Stimulated activated CD4-positive, alpha-beta T cell treated with anti-CD3 and anti-CD28 coated beads, Interleukin-15, amount 100 ng/mL, for 1 hour (primary cell): ENCODE measurements at places on chromosomes 3 and 15.
A peak's percentile ranks its signal among the peaks of the same experiment; 100 is the strongest.

DNA sequence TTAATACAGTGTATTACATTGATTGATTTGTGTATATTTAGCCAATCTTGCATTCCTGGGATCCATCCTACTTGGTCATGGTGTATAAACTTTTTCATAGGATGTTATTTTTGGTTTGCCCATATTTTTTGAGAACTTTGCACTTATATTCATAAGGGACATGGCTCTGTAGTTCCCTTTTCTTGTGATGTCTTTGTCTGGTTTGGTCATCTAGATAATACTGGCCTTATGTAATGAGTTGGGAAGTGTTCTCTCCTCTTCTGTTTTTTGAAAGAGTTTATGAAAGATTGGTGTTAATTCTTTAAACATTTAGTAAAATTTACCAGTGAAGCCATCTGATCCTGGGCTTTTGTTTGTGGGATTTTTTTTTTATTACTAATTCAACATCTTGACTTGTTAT, 9.6 kb downstream of the CHST13 start:
- no peak for DNase-seq

- DNase-seq = no peak
These were observed 46.0 kb downstream of the RPL39L start for GRCh38 chr3:187093320-187093719.

GRCh38 chr3:141646760-141647561, 91.1 kb upstream of the RNF7 start:
- DNase-seq = no peak

DNA sequence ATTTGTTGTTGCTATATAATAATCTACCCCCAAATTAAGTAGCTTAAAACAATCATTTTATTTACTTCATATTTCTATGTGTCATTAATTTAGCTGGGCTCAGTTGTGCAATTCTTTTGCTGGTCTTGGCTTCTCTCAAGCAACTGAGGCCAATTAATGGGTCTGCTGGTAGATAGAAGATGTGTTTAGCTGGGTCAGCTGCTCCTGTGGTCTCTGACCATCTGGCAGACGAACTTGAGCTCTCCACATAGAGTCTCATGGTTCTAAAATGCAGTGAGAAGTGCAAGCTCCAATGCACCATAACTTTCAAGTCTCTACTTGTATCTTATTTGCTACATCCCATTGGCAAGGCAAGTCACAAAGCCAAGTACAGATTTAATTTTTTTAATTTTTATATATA, 515.6 kb downstream of the ZIC1 start:
- DNase-seq = no peak

DNA sequence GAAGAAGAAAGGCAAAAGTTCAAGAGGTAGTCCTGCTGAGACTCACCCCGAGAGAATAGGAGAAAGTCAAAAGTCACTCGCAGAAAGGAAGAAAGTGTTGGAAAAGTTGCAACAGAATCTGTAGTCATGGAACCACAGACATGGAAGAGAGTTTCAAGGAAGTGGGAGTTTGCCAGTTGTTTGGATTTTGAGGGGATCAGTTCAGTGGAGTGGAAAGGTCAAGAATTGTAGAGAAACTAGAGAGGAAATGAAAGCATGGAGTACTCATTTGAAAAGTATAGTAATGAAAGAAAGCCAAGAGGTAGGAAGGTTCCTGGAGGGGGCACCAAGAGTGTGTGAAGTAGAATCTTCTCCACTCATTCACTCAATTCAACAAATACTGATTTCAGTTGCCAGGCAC, 34.7 kb downstream of the SPTSSB start:
- DNase-seq = no peak

DNA sequence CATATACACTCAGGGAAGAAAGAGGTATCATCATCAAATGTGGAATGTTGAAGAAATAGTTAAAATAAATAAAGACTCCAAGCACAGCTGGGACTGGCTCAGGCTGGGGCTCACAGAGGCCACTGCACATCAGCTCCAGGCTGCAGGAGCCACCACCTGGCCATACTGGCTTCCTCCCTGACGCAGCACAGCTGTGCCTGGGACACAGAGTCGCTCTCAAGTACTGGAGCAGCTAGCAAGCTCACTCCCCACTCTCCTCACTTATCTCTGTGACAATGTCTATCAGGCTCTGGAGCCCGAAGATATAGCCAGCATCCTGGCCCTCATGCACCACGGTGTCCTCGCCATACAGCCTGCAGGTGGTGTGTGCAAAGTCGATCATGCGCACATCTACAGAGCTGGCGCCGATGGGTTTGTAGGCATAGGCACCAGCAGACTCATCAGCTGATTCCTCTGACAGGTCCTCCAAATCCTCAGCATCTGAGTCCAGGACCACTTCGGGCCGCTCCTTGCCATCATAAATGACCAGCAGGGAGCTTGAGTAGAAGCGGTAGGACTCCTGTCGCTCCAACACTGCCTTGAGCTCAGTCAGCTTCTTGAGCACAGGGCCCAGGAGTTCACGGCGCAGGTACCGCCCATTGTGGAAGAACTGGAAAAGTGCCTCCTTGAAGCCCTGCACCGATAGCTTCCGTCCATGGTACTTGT, 2.5 kb upstream of the NCKIPSD start:
- DNase-seq = no peak

- DNase-seq = no peak
These were observed 12.8 kb downstream of the TBC1D21 start for GRCh38 chr15:73885954-73886700.

- DNase-seq = no peak
These were observed 822 bp upstream of the FBN1 start for GRCh38 chr15:48646331-48646730.

DNA sequence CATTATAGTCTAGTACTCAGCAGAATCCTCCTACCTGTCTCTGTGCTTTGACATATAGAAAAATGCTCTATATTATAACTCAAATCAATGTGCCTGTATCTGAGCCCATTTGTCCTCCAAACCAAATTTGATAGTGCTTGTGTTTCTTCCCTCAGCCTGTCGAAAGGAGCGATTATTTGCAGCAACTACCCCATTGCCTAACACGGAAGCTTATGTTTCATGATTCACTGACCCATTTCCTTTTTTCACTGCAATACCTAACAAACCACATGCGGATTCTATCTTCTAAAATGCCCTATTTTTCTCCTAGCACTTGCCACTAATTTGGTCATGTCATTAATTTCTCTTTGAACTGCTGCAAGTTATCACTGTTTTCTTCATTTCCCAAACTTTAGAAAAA, 1220.6 kb upstream of the CADM2 start:
- DNase-seq = no peak

DNA sequence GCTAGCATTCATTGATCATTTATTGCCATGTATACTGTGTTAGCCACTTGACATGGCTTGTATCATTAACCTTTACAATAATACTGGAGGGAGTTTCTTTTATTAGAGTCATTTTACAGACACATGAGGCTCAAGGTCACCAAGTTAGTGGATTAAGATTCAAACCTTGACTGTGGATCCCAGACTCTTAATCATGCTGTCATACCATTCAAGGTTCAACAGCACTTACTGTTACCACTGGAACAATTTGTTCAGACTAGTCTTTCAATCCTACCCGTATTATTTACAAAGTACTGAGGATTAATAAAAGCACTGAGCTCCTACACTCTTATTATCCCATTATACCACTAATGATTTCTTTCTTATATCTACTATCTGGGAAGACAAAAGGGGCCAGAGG, 1.2 kb downstream of the COX17 start:
- no peak for DNase-seq

DNA sequence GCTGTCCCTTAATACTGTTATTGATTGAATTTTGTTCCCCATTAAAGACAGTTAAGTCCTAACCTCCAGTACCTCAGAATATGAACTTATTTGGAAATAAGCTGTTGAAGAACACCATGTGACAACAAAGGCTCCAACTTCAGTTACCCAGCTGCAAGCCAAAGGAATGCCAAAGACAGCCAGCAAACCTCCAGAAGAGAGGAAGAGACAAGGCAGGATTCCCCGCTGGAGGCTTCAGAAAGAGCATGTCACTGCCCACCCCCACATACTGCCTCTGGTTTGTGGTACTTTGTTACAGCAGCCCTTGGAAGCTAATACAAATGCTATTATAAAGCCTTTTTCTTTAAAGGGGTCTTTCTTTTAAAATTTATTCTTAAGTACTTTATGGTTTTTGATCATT, 18.4 kb upstream of the NEK10 start:
- no peak for DNase-seq

- DNase-seq = no peak
These were observed 65.2 kb downstream of the MYLK start for GRCh38 chr3:123818921-123819429.

DNA sequence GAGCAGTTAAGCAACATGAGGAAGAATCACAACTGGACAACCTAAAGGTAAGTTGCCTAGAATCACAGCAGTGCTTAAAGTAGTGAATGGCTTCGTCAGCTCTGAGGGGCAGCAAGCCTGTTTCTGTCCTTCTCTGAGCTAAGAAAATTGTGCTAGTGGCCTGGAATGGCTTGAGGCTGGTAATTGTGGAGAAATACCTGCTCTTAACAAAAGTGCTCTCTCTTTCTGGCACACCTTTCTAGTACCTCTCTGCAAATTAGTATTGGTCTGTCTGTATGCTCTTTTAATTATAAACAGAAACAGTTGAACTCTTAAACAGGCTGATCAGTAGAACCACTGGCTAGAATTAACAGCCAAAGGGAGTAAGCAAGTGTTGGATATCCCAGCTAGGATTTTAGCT, 11.6 kb downstream of the SNX1 start:
- no peak for DNase-seq

- DNase-seq = no peak
These were observed 75.9 kb upstream of the ATP2B2 start for GRCh38 chr3:10581251-10581650.

DNA sequence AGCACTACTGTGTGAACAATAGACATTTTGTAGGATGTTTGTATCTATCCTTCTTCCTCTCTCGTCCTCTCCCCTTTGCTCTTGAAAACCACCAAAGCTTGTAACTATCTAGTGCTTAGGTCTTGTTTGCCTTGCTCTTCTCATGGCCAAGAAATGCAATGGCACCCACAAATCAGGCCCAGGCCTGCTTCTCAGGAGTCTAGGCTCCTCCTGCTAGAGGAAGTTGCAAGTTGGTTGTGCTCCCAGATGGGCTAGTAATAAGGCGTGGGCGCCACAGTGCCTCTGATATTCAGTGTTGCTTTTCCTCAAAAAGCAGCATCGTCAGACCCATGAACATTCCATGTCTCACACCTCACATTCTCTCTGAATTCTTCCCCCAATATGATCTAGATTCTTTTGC, 28.7 kb downstream of the ZNF385D start:
- no peak for DNase-seq

- DNase-seq = no peak
These were observed 841 bp downstream of the POGLUT1 start for GRCh38 chr3:119469418-119470189.

- DNase-seq = no peak
These were observed 39.2 kb downstream of the MBNL1 start for GRCh38 chr3:152307829-152308474.

- DNase-seq = no peak
These were observed 111.4 kb upstream of the ALCAM start for GRCh38 chr3:105255350-105255749.

GRCh38 chr15:39426552-39427532, 154.0 kb upstream of the THBS1 start:
- peak; percentile 35 for DNase-seq

- DNase-seq = no peak
These were observed 6.0 kb downstream of the ONECUT1 start for GRCh38 chr15:52783929-52784798.

DNA sequence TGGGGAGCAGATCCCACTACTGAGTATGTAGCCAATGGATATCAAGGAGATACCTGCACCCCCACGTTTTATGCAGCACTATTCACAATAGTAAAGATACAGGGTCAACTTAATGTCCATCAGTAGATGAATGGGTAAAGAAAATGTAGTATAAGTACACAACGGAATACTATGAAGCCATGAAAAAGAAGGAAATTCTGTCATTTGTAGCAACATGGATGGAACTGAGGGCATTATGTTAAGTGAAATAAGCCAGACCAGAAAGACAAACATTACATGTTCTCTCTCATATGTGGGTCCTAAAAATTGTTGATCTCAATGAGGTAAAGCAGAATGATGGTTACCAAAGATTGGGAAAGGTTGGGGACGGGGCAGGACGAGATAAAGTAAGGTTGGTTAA, 14.6 kb downstream of the PP2D1 start:
- DNase-seq = no peak
